ENCODE measurements at places on chromosomes 1 and 21.
A peak's percentile ranks its signal among the peaks of the same experiment; 100 is the strongest.

DNA sequence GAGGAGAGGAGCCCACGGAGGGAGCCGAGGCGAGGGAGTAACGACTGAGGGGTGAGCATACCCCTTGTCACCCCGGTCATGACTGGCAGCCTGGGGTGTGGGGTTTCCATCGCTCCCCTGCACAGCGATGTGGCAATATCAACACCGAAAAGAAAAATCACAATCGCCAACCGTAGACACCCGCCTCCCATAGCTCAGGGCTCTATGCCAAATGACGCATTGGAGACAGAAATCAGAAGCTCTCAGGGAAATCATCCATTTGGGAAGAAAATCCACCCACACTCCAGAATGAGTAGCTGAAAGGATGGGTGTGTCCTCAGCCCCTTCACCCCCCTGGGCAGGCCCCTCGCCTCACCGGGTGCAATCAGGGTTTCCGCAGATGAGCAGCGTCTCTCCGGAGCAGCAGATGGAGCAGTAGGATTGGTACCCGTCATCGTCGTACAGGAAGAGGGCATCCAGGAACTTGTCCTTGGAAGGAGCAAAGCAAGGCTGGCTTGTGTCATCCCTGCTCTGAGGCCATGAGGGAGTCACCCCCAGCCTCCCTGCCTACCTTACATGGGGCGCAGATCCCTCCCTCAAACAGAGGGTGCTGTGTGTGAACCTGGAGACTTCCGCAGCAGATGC is 2.5 kb downstream of the DNMT3L start:
- DNase-seq, result no peak

DNA sequence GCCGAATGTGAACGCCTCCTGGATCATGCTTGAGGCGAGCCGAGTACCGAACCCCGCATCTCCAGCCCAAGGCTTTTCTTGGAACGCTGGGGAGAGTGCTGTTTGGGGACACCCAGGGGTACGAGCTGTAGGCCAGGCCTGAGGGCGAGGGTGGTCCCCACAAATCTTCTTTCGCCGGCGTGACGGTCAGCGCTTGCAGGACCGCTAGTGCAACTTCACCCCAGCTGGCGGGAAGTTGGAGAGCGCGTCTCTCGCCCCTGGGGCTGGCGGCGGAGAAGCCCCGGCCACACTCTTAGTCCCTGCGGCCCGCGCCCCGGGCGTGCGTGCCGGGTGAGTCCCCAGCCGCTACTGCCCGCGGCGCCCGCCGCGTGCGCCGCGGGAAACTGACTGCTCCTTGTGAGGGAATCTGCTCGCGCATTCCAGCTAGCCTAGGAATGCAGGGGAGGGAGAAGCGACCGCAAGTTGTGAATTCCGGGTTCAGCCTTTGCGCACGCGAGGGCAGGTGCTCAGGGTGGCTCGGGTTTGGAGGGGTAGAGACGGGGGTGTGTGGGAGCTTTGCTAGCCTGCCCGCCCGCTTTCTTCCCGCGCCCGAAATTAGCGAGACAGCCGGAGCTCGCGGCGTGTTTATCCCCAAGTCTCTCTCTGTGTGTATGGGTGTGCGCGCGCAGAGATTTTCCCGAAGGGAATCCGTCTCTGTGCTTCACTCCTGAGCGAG is 884 bp downstream of the LHX4 start:
- no peak for DNase-seq

DNA sequence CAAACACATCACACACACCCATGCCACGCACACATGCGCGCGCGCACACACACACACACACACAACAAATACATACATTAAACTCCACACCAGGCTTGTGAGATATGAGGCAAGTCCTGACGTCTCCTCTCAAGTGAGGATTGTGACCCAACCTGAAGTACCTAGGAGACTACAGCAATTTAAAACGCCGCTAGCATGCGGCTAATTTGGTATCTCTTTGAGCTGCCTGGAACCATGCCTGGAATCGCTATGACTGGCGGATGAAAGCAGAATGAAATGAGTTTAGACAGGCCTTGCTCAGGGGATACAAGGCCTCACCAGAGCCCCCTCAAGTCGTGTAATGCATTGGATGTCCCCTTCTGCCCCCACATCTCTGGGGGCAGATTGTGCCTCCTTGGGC is 1.6 kb upstream of the RAB7B start:
- no peak for DNase-seq

DNA sequence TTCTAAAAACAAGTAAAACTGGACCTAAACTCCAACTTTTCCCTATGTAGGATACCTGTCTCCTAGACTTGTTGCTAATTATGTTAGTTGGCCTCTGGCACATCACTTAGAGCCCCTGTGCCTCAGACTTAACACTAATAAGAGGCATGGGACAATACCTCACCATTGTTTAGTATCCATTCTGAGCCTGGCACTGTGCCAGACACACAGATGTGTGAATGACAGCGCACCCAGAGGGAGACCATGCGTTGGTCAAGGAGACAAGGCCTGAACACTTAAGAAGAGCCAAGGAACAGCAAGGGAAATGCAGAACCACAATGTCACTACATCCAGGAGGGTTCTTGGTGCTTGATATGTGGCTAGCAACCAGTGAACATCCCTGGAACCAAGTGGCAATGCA is 189.1 kb downstream of the FGGY start:
- DNase-seq, result no peak

GRCh38 chr1:221435504-221435904 is 306.4 kb downstream of the DUSP10 start:
- DNase-seq, result no peak

- no peak for DNase-seq
These were observed 771 bp downstream of the PACC1 start for GRCh38 chr1:212413902-212414327.

DNA sequence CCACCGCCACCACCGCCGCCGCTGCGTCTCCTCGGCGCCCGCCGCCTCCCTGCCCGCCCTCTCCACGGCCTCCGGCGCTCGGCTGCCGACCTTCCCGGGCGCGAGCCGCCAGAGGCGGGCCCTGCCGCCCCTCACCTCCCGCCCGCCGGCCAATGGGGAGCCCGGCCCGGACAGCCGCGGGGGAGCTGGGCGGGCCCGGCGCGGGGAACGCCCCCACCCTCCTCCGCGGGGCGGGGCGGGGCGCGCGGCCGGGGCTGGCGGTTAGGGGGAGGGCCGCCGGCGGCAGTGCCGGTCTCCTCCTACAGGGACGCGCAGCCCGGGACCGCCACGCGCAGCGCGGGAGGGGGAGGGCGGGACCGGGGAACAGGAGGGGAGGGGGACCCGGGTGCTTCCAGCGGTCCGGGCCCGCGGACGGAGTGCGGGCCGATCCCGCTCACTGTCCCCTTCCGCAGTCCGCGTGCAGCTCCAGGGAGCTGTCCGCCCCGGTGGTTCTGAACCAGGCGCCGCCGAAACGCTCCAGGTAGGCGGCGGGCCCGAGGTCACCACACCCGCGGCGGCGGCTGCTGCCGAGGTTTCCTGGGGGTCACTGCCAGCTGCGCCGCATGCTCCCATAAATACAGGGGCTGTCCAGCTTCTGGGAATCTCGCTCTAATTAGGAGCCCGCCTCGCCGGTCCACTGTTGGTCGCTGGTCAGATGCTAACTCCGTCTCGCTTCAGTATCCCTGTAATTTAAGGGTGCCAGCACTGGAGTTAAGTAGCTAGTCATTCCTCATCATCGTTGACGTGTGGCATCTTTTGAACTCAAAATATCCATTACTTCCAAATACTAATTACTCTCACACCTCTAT is at the start of gene PGBD5:
PGBD5 (minus strand) TSS at position 87 of the 848 bp plus-strand sequence. CDS start 404 bp downstream, outside the sequence.
- DNase-seq, result peak; percentile 11

DNA sequence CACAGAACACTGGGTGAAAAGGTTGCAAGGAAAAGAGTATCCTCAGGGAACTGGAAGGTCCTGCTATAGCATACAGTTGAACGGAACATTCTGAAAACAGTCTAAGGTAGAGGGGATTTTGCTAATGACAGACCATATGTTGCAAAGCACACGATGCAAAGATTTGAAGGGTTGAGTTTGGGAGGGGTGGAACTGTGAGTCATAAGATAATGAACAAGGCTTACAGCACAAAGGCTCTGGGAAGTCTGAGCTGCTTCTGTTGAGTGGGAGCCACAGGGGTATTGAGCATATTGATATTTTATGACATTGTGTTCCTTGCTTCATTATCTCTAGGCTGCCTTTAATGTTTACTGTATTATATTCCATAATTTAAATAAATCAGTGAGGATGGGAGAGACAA is 104.9 kb downstream of the PLPPR4 start:
- no peak for DNase-seq

DNA sequence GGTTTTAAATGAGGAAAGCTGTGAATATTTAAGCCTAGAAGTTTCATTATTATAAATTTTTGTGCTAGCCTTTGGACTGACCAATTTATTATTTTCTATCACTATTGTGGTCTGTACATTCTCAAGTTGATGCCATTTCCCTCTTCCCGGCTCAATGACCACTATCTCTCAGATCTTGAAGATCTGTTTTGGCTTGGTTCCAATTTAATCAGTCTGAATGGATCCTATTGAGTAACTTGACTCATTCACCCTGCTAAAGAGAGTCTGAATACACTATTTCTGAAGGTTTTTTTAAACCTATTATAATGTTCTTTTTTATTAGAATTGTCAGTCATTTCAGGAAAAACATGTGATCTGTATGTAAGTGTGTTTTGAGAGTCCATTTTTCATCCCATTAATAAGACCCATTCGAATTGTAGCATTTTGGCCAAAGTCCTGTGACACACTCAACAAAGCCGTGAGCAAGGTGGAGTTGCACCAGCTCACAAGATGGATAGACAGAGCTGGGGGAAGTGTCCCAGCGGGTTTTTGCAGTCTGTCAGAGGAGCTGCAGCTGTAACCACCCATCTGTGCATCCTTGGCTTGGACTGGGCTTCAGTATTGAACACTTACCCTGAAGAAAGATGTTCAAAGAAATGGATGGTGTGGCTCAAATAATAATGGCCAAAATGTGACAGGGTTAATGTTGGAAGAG is 145.6 kb downstream of the NFIA start:
- DNase-seq, result no peak

GRCh38 chr1:152153996-152154395 is 5.0 kb downstream of the RPTN start:
- no peak for DNase-seq

GRCh38 chr1:230858236-230858820 is 10.0 kb downstream of the C1orf198 start:
- no peak for DNase-seq

DNA sequence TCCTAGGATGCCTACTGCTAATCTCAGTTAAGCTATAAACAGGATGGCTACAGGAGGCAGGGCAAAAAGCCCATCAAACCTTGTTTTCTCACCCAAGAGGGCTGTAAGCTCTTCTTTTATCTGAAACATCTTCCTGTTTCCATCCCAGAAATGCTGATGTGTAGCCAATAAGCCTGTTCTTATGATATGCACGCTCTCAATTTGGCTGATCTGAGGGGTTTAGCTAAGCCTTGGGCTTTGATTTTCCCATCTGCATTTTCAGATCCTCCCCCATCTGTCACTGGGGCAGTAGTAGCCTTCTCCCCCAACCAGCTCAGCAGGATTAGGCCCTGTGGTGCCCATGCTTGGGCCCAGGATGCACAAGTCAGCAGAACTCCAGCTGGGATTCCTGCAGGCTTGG is 105.0 kb downstream of the BRINP2 start:
- no peak for DNase-seq

GRCh38 chr1:193960040-193960439 is 773.6 kb upstream of the B3GALT2 start:
- DNase-seq, result no peak

DNA sequence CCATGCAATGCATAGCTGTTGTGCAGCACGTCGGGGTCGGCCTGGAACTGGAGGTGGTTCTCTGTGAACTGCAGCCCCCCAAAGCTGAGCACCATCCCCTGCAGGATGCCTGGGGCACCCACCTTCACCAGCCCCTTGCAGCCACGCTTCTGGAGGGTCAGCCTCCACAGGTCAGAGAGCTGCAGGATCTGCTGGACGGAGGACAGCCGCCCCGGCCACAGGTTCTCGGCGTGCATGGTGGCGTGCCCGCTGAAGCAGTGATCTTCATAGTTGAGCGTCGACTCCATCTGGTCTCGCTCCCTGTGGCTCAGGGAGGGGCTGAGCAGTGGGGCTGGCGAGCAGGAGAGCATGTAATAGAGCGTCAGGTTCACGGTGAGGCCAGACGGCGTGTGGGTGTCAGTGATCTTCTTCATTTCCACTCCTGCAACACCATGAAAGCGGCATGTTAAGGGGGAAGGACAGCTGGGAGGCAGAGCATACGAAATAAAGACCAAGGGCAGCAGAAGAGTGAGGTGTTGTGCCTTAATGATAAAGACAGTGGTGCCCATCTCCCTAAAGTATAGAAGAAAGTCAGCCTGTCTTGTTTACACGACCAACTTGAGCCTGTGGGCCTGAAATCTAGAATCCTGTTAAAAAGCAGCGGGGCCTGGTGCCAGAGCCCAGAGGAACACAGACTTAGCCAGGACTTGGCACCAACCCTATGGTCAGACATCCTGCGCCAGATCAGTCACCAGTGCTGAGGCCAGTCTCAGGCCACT is 3.0 kb downstream of the KIAA2013 start:
- DNase-seq, result no peak

DNA sequence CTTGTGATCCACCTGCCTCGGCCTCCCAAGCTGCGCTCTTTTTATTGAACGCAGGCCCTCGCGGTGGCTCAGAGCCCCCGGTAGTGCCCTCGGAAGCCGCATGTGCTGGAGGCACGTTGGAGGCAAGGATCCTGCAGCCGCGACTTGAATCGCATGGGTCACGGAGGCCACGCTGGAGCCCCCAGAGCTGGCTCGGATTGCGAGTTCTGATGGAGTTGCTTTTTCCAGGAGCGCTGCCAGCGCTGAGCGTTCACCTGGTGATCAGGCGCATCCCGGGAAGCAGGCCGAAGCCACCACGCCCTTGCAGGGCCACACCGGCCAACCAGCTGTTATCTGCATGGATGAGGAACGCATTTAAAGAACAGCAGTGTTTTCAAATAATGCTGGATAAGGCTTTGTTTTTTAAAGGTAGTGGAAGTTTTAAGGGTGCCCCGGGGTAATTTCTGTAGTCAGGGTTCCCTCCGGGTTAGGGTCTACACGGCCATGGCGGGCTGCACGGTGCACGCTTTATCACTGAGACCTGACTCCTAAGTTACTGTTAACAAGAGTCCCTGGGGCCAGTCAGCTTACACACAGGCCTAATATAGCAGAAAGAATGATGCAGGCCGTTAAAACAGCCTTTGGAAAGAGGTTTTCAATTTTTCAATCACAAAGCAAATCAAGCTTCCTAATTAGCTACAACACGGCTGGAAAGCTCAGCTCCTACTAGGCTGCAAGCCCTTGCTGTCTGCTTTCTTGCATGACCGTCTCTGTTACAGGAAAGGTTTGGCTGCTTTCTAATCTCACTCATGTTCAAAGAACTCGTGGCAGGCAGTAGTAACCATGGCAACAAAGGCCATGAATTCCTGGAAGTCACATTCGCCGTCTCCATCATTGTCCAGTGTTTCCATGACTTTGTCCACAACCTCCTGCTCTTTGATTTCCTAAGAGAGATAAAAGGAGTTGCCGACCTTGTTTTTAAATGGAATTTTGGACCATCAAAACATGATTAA is 6.0 kb downstream of the S100B start:
- DNase-seq, result no peak

- DNase-seq, result no peak
These were observed 7.2 kb upstream of the BCL10 start for GRCh38 chr1:85283475-85284199.

- no peak for DNase-seq
These were observed 31.7 kb downstream of the LAMB3 start for GRCh38 chr1:209620487-209620884.

All from CD4-positive, alpha-beta T cell treated with Interferon gamma for 1 hour (primary cell).